ENCODE measurements at places on chromosomes 2 and 18.

GRCh38 chr18:28040716-28041115, 136.2 kb downstream of the CDH2 start:
- no peak for DNase-seq

- no peak for DNase-seq
Measured at GRCh38 chr2:151946899-151947812, 118.9 kb upstream of the ARL5A start.

DNA sequence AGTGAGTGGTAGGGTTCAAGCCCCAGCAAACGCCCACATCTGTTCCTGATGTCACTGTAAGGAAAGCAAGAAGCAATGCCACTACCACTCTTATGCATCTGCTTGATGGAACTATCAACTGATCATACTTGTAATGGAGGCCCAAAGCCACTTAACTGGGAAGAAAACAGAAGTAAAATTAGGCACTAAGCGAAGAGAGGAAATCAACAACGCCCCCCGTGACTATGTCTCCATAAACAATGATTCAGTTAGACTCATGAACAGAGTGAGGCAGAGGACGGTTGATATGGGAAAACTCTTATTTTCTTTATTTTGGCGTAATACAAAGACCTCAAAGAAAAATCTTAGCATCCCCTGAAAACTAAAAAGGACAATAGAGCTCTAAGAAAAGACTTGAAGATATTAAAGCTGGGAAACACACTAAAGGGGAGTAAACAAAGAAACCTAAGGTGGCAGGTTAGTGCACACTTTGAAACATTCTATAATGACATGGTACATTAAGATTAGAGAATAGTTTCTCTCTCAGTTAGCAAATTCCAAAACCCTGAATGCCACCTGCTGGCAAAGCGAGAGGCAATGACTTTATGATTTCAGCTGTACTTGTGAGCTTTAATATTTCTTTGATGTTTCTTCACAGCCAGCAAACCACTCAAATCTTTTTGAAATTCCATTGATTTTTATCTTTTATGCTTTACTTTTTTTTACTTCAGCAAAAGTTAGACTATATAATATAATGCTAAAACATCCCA, 86.5 kb downstream of the LRP2 start:
- no peak for DNase-seq

GRCh38 chr18:14089781-14090180, 42.5 kb downstream of the ZNF519 start:
- no peak for DNase-seq

Data from GM04504 (cell line).